ENCODE measurements at places on chromosomes 16 and 17.

GRCh38 chr17:51850201-51850600 lies 308.3 kb downstream of the CA10 start:
- DNase-seq = no peak

DNA sequence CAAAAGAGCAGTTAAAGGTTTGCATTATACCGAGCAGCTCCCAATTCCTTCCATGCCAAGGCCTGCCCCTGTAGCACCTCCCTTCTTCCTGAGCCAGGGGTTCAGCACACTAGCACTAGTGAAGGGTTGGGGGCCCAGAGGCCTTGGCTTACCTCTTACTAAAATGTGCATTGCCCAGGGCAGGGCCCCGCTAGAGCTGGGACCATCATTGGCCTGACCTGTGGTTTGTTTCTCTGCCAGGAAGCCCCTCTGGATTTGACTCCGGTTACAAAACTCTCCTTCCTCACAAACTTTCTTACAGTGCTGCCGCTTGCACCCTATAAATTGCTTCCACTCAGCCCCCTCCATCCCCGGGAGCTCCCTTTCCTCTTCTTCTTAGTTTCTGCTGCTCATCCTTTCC lies 33.8 kb downstream of the MPRIP start:
- DNase-seq = no peak

GRCh38 chr16:59658572-59658971 lies 924.5 kb upstream of the GOT2 start:
- DNase-seq = no peak

DNA sequence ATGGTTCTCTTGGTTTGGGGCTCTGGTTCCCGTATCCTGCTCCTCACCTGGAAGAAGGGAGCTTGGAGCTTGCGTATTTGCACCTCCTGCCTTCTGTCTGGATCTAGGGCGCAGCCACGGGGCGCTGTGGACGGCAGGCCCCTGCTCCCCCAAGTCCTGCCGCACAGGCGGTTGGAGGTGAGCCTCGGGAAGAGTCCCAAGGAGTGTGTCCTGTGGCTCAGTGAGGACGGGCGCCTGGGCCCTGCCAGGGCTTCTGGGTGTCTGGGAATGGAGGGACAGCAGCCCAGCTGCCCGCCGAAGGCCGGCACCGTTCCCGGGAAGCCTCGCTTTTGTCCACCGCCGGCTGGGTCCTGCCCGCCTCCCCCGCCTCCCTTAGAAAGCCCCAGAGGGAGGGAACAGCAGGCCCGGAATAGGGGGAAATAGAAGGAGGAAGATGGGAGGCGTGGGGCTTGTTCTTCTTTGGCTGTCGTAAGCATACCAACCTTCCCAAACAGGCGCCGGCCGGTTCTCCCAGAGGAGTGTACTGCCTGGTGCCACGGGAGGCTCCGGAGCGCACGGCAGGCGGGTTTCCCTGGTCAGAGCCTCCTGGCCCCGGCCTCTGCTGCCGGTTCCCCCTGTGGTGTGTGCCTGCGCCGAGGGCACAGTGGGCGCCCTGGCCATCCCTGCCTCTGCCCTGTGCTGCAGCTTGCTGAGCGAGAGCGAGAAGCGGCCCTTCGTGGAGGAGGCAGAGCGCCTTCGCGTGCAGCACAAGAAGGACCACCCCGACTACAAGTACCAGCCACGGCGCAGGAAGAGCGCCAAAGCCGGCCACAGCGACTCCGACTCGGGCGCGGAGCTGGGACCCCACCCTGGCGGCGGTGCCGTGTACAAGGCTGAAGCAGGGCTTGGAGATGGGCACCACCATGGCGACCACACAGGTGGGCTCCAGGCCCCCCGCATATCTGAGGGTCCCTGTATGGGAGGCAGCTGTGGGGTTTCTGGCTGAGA lies 1.8 kb downstream of the SOX8 start:
- no peak for DNase-seq

GRCh38 chr17:74571621-74572270 lies 4.4 kb upstream of the CD300H start:
- no peak for DNase-seq

Data from mucosa of descending colon (tissue), 3 donors.